ENCODE measurements at places on chromosomes 1 and 21.

DNA sequence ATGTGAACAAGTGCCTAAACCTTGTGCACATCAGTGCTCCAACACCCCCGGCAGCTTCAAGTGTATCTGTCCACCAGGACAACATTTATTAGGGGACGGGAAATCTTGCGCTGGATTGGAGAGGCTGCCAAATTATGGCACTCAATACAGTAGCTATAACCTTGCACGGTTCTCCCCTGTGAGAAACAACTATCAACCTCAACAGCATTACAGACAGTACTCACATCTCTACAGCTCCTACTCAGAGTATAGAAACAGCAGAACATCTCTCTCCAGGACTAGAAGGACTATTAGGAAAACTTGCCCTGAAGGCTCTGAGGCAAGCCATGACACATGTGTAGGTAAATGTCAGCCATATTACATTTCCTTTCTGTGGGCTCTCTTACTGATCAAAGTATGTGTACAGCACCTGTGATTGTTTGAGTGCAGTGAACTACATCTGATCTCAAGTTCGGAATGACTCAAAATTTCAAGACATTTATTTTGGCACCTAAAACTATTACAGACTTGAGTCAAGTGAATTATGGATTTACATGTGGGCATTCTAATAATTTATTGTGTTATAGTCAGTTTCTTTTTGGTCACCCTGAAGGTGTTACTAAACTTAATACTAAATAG, 196.5 kb downstream of the TPR start:
- DNase-seq, result no peak

DNA sequence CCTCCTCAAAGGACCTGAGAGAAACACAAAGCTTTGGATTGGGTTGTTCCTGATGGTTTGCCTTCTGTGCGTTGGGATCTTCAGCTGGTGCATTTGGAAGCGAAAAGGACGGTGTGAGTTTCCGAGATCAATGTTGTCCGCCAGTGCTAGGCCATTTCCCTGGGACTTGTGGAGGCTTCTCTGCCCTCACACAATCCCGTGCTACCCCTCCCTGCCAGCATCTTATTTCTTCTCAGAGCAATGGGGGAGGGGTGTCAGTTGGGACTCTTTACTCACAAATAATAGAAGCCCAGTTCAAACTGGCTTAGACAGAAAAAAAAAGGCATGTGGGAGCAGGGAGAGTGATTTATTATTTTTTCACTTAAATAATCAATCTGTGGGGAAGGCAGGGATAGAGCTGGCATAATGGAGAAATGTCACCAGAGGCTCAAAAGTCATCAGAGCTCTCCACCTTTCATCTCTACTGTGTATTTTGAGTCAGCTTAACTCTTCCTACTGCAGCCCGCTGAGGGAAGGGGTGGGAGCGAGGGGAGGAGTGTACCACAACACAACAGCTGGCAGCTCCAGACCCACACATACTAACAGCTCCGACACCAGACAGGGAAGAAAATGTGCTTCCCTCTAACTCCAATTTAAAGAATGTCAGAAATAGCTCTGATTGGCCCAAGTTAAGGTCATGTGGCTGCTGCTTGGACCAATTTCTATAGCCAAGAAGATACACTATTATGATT, 22.4 kb downstream of the LY9 start:
- DNase-seq, result no peak

GRCh38 chr1:117754061-117754969, 148.5 kb downstream of the TENT5C start:
- peak; percentile 62 for DNase-seq

DNA sequence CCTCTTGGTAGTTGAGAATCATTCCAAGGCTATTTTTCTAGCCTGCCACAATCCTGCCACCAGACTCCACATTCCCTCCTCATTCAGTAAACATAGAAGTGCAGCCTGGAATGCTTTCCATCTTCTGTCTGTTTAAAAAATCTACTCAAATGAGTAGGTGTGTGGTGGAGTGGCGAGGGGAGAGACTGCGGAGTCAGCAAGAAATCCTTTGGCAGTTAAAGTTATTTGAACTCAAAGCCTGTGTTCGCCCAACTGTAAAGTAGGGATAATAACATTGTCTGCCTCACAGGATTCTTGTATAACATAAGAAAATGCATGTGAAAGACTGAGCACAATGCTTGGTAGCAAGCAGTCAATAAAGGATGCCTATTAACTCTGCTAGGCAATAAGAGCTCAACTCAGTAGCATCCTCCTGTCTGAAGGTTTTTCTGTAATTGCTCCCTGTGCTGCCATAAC, 22.2 kb upstream of the DPT start:
- DNase-seq, result no peak

DNA sequence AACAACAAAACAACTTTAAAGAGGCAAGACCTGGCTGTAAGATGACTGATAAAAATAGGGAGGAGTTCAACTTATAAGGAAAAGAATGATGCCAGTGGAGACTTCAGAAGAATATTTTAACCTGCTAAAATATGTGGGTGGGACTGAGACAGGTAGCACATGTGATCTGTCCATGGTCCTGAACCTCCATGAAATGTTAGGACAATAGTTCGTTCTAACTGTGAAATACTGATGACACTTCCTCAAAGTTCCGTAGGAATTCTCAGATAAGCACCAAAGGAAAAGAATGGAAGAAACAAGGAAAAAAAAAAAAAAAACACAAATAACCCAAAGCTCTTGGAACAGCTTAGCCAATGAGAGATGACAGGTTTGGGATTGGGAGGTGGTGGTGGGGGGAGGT, 44.7 kb downstream of the CDC42BPA start:
- DNase-seq, result no peak

GRCh38 chr1:171622152-171622462, at the start of gene MYOCOS:
Gene MYOCOS (plus strand): TSS chr1:171622243. CDS start chr1:171623884, 1,641 bp downstream.
- DNase-seq, result no peak

- no peak for DNase-seq
These were observed 25.2 kb upstream of the MAP3K7CL start for GRCh38 chr21:29105218-29105617.

GRCh38 chr21:19468991-19469715, 1065.6 kb upstream of the TMPRSS15 start:
- DNase-seq, result no peak

- no peak for DNase-seq
These were observed 185.0 kb downstream of the CAMTA1 start for GRCh38 chr1:6970221-6970620.

- DNase-seq, result no peak
These were observed 16.2 kb upstream of the RGS1 start for GRCh38 chr1:192559115-192560006.

GRCh38 chr1:186236921-186237320, 138.1 kb downstream of the TPR start:
- no peak for DNase-seq

DNA sequence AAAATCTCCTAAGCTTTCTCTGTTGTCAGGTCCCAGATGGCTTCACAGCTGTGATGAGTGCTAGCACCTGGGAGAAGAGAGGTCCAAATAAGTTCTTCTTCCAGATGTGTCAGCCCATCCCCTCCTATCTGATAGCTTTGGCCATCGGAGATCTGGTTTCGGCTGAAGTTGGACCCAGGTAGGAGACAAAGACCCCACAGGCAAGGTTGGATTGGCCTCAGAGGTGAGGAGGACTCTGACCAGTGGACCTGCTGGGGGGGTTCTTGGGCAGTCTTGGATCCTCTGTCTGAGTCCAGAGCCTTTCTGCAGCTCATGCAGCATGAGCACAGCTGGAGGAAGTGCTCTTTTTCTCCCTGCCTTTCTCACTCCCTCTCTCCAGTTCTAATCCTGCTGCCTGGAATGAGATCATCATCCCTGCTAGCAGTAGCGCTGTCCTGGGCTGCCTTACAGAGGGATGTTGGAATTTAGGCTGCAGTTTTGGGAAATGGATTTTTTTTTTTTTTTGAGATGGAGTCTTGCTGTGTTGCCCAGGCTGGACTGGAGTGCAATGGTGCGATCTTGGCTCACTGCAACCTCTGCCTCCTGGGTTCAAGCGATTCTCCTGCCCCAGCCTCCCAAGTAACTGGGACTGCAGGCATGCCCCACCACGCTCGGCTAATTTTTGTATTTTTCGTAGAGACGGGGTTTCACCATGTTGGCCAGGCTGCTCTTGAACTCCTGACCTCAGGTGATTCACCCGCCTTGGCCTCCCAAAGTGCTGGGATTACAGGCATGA, 7.1 kb downstream of the RNPEP start:
- no peak for DNase-seq

DNA sequence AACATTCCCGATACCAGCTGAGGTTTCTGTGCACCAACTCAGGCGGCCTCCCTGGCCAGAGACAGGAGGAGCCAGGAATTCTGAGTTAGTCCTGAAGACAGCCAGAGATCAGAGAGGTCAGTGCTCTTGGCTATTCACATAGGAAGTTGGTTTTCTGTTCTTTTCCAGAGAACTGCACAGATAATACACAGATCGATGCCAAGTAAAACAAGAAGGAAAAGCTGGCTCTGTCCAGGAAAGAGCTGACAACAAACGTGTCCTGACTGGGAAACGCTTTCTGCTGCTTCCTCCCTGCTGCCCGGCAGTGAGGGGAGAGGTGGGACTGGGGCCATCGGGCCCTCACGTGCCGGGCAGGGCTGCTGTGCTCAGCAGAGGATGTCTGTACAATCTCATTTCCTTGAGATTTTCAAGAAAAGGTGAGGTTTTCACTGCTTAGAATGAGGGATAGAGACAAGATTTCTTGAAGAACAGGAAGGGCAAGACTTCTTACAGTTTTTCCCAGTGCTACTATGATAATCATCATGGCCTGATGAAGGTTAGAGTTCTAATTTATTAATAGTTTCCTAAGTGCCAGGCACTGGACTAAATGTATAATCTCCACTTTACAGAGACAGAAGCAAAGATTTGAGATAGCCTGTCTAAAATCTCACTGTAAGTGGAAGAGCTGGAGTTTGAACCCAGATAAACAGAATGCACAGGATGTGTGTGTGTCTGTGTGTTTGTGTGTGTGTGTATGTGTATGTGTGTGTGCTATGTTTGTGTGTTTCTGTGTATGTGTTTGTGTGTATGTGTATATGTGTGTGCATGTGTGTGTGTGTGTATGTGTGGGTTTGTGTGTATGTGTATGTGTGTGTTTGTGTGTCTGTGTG, 211.0 kb upstream of the RAB4A start:
- no peak for DNase-seq

DNA sequence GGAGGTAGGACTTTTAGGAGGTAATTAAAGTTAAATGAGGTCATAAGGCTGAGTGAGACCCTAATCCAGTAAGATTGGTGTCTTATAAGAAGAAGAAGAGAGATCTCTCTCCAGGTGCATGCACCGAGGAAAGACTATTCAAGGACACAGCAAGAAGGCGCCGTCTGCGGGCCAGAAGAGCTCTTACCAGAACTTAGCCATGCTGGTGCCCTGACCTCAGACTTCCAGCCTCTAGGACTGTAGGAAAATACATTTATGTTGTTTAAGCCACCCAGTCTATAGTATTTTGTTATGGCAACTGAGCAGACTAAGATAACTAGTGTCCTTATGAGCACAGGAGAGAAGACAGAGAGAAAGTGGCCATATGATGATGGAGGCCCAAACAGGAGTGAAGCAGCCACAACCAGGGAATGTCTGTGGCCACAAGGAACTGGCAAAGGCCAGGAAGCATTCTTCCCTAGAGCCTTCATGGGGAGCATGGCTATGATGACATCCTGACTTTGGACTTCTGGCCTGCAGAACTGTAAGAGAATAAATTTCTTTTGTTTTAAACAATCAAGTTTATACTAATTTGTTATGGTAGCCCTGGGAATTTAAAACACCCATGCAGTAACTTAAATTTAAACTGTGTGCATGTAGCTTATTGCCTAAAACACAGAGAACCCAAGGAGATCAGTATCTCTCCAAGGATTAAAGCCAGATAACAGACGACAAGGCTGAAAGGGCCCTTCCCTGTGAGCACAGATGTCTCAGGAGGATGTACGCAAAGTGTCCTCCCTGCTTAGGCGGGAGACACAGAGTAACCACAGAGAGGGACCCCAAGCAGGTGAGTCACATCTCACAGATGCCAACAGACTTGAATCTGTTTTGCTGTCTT, 9.9 kb upstream of the CD58 start:
- DNase-seq, result no peak

DNA sequence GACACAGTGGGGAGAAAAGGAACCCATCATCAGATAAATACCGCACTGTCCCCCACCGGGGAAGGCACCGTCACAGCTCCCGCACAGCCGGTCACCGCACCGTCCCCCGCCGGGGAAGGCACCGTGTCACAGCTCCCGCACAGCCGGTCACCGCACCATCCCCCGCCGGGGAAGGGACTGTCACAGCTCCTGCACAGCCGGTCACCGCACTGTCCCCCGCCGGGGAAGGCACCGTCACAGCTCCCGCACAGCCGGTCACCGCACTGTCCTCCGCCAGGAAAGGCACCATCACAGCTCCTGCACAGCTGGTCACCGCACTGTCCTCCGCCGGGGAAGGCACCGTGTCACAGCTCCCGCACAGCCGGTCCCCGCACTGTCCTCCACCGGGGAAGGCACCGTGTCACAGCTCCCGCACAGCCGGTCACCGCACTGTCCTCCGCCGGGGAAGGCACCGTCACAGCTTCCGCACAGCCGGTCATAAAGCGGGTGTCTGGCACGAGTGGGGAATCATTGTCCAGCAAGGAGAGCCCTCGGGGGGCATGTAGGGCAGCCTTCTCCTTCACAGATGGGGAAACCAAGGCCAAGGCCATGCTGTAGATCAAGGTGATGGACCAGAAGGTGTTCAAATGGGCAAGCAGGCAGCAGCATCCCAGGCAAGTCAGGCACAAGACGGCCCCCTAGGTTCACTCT, 280.1 kb downstream of the NPHP4 start:
- DNase-seq, result no peak

- no peak for DNase-seq
These were observed 89.9 kb downstream of the SGIP1 start for GRCh38 chr1:66623812-66624211.

GRCh38 chr1:195278644-195279043, 1329.6 kb downstream of the KCNT2 start:
- no peak for DNase-seq

GRCh38 chr21:16279731-16280581, 550.2 kb downstream of the USP25 start:
- no peak for DNase-seq

GRCh38 chr1:53765657-53766056, 26.7 kb upstream of the GLIS1 start:
- peak; percentile 54 for DNase-seq

- no peak for DNase-seq
These were observed 123.0 kb upstream of the IGSF21 start for GRCh38 chr1:17984583-17984982.

- no peak for DNase-seq
These were observed 34.9 kb downstream of the SYF2 start for GRCh38 chr1:25197235-25197975.

DNA sequence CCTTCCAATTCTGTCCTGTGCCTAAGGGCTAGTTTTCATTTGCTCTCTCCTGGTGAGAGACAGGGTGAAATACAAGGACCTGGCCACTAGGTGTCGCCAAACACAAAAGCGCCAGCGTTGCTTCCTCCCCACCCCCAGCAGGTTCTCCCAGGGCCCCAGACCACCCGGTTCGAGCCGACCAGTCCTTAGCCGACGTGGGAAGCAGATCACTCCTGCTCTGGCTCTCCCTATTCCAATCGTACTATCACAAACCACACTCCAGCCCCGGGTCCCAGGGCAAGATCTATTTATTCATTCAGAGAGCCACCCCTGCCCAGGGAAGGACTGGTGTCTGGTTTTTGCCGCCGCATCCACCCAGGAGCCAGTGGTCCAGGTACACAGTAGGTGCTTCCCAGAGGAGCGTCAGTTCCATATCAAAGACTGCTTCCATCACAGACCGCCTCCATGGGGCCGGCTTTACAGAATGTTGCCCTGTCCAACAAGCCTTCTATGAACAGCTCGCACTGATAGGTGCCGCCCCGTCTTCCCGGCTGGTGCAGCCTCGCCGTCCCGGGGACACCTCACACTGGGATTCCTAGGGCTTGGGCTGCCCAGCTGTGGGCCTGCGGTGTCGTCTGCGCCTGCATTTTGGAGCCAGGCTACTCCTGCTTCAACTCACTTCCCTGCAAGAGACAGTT, 35.0 kb downstream of the CTNNBIP1 start:
- peak; percentile 78 for DNase-seq
